ENCODE measurements at places on chromosomes 7 and 10. TPM values are rescaled to one million over a fixed set of nuclear protein-coding genes. Genes with fewer than 3 reads are reported as not detected.
A peak's percentile ranks its signal among the peaks of the same experiment; 100 is the strongest.

GRCh38 chr10:110699859-110700468 lies 55.8 kb downstream of the RBM20 start:
- DNase-seq, result no peak

DNA sequence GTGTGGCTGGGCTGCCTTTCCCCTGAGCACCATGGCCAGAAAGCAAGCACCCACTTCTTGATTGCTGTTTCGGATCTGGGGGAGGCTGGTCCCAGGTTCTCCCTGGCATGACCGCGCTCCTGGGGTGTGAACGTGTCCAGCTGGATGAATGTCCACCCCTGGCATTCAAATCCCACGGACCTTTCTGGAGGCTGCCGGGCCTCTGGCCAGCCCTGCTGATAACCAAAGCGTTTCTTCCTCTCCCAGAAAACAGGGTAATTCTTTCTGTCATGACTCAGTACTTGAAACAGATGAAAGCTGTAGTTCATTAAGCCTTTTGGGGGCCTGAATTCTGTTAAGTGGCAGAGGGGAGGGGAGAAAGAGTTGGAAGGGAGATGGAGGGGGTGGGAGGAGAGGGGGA lies 73.1 kb upstream of the SAMD8 start:
- DNase-seq, result no peak

GRCh38 chr10:61063034-61063433 lies 119.0 kb upstream of the RHOBTB1 start:
- DNase-seq, result peak; percentile 49

DNA sequence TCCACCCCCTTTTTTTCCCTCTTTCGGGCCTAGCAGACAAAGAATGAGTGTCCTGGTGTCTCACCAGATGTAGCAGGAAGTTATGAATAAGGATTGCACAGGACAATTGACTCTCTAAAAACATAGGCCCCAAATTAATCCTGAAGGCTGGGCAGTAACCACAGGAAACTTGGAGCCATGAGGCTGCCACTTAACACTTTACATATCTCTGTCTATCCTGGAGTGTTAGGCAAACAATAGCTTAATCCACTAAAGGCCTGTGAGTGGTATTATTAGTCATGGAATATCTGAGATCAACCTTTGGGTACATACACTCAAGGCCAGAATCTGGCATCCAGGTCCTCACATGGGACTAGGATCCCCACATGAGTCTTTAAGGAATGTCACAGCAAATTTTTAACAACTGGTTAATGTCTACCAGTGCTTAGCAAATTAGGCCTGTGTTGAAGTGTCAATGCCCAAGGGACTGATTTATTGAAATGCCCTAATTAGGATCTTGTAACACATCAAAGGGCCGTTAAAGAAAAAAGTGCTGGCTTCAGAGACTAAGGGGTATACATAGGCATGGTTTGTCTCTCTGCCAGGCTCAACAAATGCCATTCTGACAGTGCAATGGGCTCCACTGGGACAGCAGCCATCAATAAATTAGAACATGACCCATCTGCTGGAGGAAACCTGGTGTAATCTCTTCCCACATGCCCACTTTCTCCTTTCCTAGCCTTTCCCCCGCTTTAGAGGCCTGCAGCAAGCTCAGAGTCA lies 196.7 kb upstream of the TBX20 start:
- DNase-seq, result no peak

DNA sequence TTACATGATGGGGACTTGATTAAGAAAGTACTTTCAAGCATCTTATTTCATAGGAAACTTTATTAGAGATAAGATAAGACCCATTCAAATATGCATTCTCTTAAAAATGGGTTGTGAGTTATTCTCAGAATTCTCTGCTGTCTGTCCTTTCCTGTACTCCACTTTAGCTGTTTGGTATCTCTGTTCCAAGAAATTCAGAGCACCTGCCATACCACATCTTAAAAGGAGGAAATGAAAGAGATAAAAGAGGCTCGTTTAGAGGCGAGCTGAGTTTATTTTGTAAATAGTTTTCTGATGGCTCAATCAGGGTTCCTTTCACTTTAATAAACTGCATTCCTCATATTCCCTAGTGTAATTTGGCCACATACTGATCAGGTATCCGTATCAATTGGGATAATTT lies 87.2 kb downstream of the MDFIC start:
- DNase-seq, result no peak

Gene ADCY1
- 9.8 TPM for total RNA-seq

DNA sequence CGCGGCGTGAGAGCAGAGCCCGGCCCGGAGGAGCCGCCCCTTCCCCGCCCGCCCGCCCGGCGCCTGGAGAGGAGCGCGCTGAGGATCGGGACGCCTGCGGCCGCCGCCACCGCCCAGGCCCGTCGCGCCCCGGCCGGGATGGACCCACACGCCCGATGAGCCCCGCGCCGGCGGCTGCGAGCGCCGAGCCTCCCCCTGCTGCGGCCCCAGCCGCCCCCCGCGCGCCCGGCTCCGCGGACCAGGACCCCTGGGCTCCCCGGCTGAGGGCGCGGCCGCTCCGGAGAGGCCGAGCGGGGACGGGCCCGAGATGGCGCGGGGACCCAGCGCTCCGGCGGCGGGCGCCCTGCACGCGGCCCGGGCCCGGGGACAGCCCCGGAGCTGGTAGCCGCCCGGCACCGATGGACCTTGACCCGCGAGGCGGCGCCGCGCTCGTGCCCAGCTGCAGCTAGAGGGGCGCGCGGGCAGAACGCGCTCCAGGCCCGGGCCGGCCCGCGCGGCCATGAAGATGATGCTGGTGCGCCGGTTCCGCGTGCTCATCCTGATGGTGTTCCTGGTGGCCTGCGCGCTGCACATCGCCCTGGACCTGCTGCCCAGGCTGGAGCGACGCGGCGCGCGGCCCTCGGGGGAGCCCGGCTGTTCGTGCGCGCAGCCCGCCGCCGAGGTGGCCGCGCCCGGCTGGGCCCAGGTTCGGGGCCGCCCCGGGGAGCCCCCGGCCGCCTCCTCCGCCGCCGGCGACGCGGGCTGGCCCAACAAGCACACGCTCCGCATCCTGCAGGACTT lies 520 bp downstream of the FAM20C start:
- peak; percentile 21 for DNase-seq

DNA sequence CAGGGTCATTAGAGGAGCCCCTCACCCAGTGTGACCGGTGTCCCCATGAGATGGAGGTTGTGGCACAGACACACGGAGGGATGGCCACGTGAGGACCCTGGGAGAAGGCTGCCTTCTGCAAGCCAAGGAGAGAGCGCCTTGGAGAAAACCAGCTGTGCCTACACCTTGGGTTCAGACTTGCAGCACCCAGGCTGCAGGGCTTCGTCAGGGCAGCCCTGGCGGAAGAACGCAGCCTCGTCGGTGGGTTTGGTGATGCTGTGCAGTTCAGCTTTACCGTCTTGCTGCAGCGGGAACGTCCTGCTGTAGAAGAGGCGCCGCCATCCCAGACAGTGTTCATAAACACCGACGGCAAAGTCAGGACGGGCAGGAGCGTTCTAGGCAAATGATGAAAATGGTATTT lies 89.3 kb downstream of the MGMT start:
- no peak for DNase-seq

Gene GPR15LG
- not detected for total RNA-seq

DNA sequence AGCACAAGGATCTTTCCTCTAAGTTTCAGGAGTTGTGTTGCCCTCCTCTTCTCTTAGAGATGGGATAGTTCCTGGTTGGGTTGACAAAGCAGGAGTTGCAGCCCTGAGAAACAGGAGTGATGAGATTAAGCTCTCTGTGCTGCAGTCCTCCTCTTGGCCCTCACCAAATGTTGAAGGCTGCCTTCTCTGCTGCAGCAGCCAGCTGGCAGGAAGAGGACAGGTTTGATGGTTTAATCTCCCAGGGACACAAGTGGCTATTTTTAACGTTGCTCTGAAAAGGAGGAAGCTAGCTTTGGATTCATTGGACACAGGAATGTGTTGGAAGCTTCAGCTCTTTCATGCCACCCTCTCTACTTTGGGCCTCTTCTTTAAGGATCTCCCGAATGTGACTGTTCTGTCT lies 9.4 kb downstream of the STRIP2 start:
- DNase-seq, result peak; percentile 48

DNA sequence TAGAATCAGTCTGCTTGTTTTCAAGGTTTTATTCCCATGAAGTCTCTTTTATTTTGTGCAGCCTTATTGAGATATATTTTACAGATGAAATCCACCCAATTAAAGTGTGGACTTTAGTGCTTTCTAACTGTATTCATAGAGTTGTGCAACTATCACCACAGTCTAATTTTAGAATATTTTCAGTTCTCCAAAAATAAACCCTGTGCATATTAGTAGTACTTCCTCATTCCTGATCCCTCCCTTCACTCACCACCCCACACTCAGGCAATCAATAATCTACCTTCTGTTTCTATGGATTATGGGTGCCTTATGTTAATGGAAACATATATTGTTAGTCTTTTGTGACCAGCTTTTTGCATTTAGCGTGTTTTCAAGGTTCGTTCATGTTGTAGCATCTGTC lies 185.7 kb upstream of the TMEM72 start:
- no peak for DNase-seq

Gene CYP26C1
- total RNA-seq, result not detected

DNA sequence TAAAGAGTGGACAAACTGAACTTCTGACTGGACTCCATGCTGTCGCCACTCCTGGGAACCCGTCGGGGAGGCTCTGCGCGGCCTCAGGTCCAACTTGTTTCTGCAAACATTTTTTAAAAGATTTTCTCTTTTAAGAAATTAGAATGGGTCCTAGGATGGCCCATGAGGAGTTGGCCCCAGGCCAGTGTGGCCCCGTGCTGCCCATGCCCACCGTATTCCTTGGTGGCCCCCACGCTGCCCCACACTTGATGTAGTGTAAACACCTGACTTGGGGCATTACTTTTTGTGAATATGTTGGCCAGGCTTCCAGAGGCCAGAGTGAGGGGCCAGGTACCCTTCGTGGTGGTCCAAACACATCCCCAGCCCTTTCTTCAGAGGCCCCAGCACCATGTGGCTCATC lies 19.3 kb downstream of the ZNF316 start:
- no peak for DNase-seq

- DNase-seq, result no peak
These were observed 494.0 kb downstream of the MAGI2 start for GRCh38 chr7:78959477-78959876.

- no peak for DNase-seq
These were observed 1.3 kb downstream of the PCBD1 start for GRCh38 chr10:70886921-70887665.

GRCh38 chr10:125149680-125150047 lies 10.7 kb downstream of the CTBP2 start:
- no peak for DNase-seq

DNA sequence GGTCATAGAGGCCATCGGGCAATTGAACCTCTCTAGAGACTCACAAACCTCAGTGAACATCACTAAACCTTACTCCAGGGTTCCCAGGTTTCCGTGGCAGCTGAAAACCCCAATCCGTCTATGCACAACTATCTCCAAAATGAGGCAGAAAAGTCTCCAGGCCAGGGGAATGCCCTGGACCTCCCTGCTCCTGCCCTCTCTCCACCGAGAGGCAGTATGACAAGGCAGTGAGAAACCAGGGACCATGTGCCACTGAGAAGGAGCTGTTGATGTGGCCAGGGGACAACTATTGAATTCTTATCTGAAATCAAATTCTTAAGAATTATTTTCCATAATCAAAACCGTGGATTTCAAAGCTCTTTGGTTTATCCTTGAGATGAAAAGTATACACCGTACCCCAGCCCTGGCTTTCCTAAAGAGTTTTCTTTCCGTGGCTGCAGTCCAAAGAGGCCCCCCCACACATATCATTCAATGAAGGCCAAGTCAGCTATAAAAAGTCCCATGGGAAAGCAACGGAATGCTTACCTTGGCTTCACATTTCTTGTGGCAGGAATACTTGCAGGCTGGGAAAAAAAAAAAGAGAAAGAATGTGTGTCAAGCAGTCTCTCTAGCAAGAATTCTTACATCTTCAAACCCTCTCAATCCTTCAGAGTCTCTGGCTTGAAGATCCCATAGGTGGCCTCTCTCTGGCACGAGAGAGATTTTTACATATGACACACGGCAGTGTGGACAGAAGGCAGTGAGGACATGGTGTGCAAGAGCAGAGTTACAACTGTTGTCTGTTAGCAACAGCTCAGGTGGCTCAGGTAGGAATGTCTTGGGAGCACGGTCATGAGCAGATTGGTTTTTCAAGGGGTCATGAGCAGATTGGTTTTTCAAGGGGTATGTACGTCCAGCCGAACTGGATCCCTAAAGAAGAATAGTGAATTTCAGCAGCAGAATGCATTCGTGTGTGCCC lies 75.2 kb downstream of the TNS3 start:
- peak; percentile 79 for DNase-seq

DNA sequence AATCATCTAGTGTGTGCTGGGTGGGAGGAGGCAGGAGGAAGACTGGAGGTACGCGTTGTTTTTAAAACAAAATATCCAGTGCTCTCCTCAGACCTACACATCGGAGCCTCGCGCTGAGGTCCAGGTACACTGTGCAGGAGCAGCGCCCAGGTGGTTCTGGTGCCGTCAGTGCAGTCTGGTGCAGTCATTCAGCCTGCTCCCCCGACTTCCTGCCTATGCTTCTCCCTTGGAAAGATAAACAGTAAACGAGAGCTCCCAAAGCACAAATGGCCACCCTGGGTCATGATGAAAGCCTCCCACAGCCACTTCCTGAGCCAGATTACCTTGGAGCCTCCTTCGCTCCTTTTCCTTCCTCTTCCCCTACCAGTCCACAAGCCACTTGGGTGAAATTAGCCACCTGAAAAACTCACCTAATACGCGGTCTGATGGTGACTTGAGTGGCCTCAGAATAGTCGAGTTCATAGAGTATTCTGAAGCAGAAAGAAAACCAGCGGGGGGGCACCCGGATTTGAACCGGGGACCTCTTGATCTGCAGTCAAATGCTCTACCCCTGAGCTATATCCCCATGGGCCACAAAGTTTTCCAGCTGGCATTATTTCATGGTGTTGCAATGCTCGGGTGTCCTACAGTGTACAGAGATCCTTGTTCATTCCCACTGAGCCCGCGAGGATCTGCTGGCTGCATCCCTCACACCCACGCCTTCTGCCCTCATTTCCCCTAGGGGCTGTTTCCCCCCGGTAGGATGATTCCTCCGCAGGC lies 82.5 kb downstream of the ZNF467 start:
- DNase-seq, result peak; percentile 55

GRCh38 chr10:6979371-6979770 lies 399.3 kb upstream of the PRKCQ start:
- DNase-seq, result no peak

Gene DKK1
- total RNA-seq, result 0.51 TPM

Gene CPA2
- total RNA-seq, result not detected

DNA sequence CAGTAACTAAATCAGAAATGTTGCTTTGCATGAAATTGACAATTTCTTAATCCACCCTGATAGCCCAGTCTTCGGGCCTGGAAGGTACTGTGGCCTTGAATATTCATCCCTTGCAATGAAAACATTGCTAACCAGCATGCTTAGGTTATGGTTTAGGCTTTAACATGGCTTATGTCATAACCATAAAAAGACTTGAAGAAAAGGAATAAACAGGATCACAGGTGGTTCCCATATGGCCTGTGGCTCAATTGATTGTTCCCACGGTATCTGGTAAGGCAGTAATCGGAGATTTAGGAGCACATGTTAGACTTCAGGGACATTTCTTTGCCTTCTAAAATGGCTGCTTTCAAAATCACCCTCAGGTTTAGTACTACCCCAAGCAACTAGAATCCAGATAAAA lies 139.5 kb downstream of the ST7 start:
- no peak for DNase-seq

Measured in tongue (tissue), 3 donors.